ENCODE measurements at places on chromosomes 1 and 21.

- no peak for DNase-seq
Measured at GRCh38 chr1:54271341-54271740, 71.4 kb downstream of the MRPL37 start.

DNA sequence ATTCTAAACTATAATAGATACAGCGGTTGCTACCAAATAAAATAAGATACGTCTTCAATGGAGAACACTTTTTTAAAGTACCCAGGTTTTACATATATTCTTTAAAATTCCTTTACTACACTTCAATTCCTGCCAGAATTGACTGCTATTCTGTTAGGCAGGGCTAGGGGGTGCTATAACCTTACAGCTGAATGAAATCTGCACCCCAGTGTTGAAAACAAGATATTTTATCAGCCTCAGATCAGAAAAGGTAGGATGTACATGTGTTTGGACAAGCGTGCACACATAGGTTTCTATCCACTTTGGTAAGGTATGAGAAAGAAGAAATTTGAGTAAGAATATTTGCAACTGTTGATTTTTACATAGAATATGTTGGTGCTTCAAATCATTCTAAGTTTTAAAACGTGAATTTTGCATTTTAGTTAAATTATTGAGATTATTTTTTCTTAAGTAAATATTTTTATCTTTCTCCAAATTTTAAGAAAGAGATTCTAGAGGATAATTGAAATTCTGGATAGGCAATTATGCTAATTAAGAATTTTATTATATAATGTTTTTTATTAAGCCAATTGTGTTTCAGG, 490.8 kb upstream of the ADGRL4 start:
- DNase-seq, result peak; percentile 56

DNA sequence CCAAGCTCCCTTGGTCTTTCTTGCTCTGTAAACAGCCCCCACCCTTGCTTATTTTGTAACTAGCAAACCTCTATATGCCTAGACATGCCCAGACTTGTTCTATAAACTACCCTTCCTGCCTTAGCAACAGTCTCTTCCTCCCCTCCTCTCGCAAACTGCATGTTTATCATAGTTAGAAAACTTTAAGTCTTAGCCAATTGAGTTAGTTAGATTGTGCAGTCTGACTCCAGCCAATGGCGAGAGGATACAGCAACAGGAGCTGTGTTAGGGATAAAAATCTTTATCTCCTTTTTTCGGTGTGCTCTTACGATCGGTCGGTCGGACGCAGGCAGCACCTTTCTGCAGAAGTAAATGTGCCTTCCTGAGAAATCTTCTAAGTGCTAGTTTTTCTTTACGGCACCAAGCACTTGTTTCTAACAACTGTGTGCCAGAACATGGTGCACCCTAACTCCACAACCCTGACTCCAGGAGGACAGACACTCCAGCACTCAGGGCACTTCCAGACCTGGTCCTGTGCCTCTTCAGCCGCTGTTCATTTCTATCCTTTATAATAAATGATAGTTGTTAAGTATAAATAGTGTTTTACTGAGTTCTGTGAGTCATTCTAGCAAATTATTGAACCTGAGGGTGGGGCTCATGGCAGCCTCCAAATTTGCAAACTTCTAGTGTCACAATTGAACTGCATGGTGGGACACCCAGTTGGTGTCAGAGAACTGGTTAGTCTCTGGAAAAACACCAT, 25.7 kb upstream of the GNG4 start:
- no peak for DNase-seq

DNA sequence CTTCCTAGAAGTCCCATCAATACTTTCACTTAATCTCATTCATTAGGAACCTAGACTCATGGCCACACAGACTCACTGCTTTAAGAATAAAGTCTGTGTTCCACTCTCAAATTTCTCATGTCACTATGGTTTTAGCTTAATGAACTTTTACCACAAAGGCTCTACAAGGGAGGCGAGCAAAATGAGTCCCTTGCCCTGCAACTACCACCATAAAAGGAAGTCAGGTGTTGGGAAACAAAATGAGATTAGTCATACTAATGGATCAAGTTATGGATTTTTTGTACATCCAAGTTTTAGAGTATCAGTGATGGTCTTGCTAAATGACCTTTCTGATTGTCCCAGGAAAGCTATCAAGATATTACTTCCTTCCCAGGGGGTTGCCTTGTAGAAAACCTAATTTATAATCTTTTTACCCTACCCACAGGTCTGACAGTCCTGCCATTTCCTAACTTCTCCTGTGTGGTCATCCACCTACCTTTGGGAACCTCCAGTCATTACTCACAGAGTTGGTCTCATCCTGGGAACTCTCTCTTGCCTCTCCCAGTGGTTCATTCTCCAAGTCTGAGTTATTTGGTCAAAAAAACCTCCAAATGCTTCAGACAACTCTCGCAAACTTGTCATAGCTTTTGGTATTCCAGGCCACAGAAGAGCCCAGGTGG, 51.8 kb upstream of the SLC16A1 start:
- no peak for DNase-seq

DNA sequence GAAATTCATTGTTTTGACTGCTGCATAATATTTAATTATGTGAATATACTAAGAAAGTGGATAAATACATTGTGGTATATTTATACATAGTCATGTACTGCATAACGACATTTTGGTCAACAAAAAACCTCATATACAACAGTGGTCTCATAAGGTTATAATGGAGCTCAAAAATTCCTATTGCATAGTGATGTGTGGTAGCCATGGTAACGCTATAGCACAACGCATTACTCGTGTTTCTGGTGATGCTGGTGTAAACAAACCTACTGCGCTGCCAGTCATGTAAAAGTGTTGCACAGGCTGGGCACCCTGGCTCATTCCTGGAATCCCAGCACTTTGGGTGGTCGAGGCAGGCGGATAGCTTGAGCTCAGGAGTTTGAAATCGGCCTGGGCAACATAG, 52.6 kb upstream of the NHLH2 start:
- DNase-seq, result no peak
